ENCODE measurements at places on chromosomes 4 and X.

GRCh38 chr4:165553221-165553810, 174.5 kb downstream of the CPE start:
- DNase-seq = no peak

- no peak for DNase-seq
These were observed 116.0 kb downstream of the MXRA5 start for GRCh38 chrX:3230496-3230895.

- DNase-seq = no peak
These were observed 13.1 kb upstream of the ETNPPL start for GRCh38 chr4:108775921-108776320.

- no peak for DNase-seq
These were observed 42.0 kb downstream of the AREG start for GRCh38 chr4:74486905-74487304.

DNA sequence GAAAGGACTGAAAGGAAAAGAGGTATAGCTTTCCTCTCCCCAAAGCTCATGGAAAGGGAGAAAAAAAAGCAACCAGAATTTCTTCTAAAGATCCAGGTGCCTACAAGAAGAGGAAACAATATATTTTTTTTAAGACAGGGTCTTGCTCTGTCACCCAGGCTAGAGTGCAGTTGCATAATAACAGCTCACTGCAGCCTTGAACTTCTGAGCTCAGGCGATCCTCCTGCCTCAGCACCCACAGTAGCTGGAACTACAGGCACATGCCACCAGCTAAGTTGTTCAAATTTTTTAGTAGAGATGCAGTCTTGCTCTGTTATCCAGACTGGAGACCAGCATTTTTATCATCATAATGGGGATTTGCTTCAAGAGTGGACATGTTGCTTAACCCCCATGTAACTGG, 30.5 kb upstream of the BBS12 start:
- no peak for DNase-seq

DNA sequence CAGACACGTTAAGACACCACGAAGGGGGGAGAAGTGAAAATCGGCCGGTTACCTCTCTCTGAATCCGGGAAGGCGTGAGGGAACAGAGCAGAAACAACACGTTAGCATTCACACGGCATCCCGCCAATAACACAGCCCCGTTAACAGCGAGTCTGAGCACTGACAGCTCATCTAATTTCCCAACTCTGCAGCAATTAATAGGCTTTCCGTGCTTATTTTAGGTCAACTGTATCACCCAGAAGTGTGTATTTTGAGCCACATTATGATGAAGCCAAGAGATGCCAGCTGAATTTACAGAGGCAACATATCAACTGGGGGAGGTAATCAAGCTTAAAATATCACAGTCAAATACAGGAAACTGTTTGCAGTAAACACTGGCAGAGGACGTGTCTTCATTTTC, 92.6 kb downstream of the NSUN7 start:
- DNase-seq = no peak

GRCh38 chr4:85431881-85432485, 43.0 kb upstream of the ARHGAP24 start:
- DNase-seq = no peak

- no peak for DNase-seq
These were observed 12.2 kb downstream of the SMPX start for GRCh38 chrX:21745756-21746155.

All from upper lobe of right lung (tissue), 1 donor.